Stimulated activated naive B cell treated with anti-CD40 and anti-IgM and Interleukin-4, amounts not matched to agents 10 μg/mL and 1 μg/mL and 100 μg/mL, for 72 hours (primary cell): ENCODE measurements at places on chromosomes 2 and 18.

GRCh38 chr18:2138552-2138951 is 432.8 kb downstream of the METTL4 start:
- H3K4me3 ChIP-seq, result no peak overlapping the region
- H3K27me3 ChIP-seq, result peaks cover 9% of the 10 kb centered on the region
- no peak overlapping the region for H3K27ac ChIP-seq
- H3K36me3 ChIP-seq, result no peaks in the 10 kb centered on the region

DNA sequence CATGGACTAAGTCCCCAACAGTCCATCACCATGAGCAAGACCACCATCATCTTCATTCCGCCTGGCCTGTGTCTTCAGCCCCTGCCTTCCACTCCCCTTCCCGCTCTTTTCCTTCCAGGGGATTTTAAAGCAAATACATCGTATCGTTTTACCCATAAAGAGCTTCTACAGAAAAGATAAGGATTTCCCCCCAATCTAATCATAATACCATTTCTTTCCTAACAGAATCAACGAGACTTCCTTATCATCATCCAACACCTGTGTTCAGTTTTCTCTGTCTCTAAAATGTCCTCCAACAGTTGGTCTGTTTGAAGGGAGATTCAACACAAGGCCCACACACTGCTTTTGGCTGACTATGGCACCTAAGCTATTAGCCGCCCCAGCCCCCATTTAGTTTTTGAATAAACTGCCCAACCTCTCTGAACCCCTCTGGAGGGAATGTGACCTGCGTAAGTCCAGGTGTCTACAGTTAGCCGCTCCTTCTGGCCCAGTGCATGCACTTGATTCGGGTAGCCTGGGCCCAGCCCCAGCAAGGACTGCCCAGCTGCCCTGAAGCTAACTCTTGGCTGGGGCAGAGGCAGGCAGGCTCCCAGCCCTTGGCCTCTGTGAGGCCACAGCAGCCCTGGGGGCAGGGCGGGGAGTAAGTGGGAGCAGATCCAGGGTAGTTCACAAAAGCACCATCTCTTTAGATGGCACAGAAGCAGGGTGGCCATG is 25.3 kb upstream of the SEMA4C start:
- H3K27ac ChIP-seq, result no peak overlapping the region
- no peak for DNase-seq
- peaks cover 8% of the 10 kb centered on the region for H3K4me1 ChIP-seq
- H3K4me3 ChIP-seq, result no peak overlapping the region
- H3K36me3 ChIP-seq, result no peaks in the 10 kb centered on the region

- no peaks in the 10 kb centered on the region for H3K4me1 ChIP-seq
- no peaks in the 10 kb centered on the region for H3K36me3 ChIP-seq
- H3K4me3 ChIP-seq, result no peak overlapping the region
- DNase-seq, result no peak
- H3K27me3 ChIP-seq, result no peaks in the 10 kb centered on the region
These were observed 385.4 kb upstream of the RND3 start for GRCh38 chr2:150872756-150873395.

DNA sequence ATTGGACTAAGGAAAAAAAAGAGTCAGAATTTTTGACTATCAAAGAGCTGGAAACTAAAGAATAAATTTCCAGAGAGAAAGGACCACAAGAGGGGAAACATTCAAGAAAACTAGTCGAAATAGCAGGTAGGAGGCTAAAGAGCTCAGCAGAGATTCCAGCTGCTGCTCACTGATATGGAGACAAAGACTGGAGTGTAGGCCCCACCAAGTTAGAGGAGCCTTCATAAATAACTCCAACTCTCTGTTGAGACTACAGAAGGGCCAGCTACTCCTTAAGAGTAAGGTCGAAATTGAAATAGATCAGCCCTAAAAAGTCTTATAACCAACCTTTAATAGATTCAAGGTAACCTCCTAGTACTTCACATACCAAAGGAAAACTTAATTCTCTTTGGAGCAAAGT is 31.1 kb downstream of the SS18 start:
- H3K27ac ChIP-seq, result no peak overlapping the region
- no peaks in the 10 kb centered on the region for H3K4me1 ChIP-seq
- no peak for DNase-seq
- H3K4me3 ChIP-seq, result no peak overlapping the region

- no peak overlapping the region for H3K27ac ChIP-seq
- H3K4me1 ChIP-seq, result peaks cover 25% of the 10 kb centered on the region
- no peak for DNase-seq
- H3K27me3 ChIP-seq, result peaks cover 14% of the 10 kb centered on the region
- peaks cover 8% of the 10 kb centered on the region for H3K36me3 ChIP-seq
These were observed 3.9 kb upstream of the ZNF532 start for GRCh38 chr18:58860747-58861231.

- H3K36me3 ChIP-seq, result no peaks in the 10 kb centered on the region
- H3K27me3 ChIP-seq, result peaks cover 8% of the 10 kb centered on the region
- DNase-seq, result no peak
- no peaks in the 10 kb centered on the region for H3K4me1 ChIP-seq
These were observed 9.5 kb upstream of the NGEF start for GRCh38 chr2:233022561-233022960.

DNA sequence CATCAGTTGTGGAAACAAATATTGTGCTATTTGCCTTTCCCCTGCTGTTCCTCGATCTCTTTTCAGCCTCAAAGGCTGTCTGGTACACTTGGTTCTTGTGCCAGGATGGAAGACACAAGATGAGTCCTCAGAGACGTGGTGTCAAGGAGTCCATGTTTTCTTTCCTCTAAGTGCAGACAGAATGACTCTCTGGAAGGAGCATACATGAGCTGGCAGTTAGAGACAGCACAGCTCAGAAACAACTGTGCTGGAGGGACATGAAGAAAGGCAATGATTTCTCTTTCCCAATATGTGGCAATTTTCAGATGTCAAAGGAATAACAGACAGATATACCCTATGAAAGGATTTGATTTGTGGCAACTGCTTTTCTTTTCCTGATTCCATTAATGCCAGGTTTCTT is 162.2 kb downstream of the AFF3 start:
- H3K4me1 ChIP-seq, result peaks cover 32% of the 10 kb centered on the region
- no peak for DNase-seq
- peaks cover 39% of the 10 kb centered on the region for H3K36me3 ChIP-seq
- no peaks in the 10 kb centered on the region for H3K27me3 ChIP-seq
- H3K27ac ChIP-seq, result no peak overlapping the region

DNA sequence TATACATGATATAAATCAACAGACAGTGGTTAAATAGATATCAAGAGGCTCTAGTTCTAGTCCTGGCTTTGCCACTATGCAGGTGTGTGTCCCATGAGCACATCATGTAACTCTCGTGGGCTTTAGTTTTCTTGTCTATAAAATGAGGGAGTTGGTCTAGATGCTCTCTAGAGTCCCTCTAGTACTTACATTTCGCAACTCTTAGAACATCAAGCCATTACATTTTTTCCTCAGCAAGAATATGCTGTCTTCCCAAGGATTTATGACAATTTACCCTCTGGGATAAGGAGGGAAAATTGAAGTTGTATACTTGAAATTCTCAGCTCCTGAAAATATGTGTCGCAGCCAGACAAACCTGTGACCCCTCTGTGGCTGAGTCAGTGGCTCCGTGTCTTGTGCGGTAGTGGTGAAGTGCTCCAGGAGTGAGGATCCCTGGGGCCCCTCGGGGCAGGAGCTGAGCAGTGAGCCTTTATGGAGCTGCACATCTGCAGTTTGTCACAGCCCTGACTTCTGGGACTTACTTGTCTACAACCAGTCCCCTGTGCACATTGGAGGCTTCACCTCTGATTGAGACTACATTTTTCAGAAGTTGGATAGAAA is 6.8 kb downstream of the PKP4 start:
- H3K36me3 ChIP-seq, result no peaks in the 10 kb centered on the region
- H3K4me3 ChIP-seq, result no peak overlapping the region
- peaks cover under 1% of the 10 kb centered on the region for H3K27me3 ChIP-seq
- H3K27ac ChIP-seq, result no peak overlapping the region

DNA sequence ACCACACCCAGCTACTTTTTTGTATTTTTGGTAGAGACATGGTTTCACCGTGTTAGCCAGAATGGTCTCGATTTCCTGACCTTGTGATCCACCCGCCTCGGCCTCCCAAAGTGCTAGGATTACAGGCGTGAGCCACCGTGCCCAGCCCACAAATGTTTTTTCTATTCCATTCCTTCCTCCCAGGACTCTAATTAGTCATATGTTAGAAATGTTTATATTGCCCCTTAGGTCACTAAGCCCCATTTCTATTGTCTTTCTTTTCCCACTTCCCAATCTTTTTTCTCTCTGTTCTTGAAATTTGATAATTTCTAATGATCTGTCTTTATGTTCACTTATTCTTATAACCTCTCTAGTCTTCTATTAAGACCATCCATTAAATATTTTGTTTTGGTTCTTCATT is 31.3 kb upstream of the CDCA7 start:
- peaks cover 8% of the 10 kb centered on the region for H3K27me3 ChIP-seq
- H3K36me3 ChIP-seq, result peaks cover 10% of the 10 kb centered on the region
- H3K4me3 ChIP-seq, result no peak overlapping the region
- DNase-seq, result no peak
- H3K27ac ChIP-seq, result no peak overlapping the region
- no peaks in the 10 kb centered on the region for H3K4me1 ChIP-seq

GRCh38 chr2:56534321-56534720 is 350.5 kb downstream of the CCDC85A start:
- H3K27me3 ChIP-seq, result no peaks in the 10 kb centered on the region
- no peak overlapping the region for H3K4me3 ChIP-seq
- no peak overlapping the region for H3K27ac ChIP-seq
- H3K4me1 ChIP-seq, result no peaks in the 10 kb centered on the region
- H3K36me3 ChIP-seq, result no peaks in the 10 kb centered on the region
- no peak for DNase-seq

DNA sequence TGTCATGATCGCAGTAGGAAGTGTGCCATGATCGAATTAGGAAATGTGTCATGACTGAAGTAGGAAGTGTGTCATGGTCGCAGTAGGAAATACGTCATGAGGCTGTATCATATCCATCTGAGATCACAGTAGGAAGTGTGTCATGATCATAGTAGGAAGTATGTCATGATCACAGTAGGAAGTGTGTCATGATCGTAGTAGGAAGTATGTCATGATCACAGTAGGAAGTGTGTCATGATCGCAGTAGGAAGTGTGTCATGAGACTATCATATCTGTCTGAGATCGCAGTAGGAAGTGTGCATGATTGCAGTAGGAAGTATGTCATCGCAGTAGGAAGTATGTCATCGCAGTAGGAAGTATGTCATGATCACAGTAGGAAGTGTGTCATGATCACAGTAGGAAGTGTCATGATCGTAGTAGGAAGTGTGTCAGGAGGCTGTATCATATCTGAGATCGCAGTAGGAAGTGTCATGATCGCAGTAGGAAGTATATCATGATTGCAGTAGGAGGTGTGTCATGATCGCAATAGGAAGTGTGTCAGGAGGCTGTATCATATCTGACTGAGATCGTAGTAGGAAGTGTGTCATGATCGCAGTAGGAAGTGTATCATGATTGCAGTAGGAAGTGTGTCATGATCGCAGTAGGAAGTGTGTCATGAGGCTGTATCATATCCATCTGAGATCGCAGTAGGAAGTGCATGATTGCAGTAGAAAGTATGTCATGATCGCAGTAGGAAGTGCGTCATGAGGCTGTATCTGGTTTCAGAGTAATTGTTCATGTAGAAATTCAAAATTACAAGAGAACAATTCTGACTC is 56.4 kb upstream of the NFATC1 start:
- no peaks in the 10 kb centered on the region for H3K27me3 ChIP-seq
- no peak for DNase-seq
- no peak overlapping the region for H3K27ac ChIP-seq
- H3K36me3 ChIP-seq, result peaks cover 64% of the 10 kb centered on the region

DNA sequence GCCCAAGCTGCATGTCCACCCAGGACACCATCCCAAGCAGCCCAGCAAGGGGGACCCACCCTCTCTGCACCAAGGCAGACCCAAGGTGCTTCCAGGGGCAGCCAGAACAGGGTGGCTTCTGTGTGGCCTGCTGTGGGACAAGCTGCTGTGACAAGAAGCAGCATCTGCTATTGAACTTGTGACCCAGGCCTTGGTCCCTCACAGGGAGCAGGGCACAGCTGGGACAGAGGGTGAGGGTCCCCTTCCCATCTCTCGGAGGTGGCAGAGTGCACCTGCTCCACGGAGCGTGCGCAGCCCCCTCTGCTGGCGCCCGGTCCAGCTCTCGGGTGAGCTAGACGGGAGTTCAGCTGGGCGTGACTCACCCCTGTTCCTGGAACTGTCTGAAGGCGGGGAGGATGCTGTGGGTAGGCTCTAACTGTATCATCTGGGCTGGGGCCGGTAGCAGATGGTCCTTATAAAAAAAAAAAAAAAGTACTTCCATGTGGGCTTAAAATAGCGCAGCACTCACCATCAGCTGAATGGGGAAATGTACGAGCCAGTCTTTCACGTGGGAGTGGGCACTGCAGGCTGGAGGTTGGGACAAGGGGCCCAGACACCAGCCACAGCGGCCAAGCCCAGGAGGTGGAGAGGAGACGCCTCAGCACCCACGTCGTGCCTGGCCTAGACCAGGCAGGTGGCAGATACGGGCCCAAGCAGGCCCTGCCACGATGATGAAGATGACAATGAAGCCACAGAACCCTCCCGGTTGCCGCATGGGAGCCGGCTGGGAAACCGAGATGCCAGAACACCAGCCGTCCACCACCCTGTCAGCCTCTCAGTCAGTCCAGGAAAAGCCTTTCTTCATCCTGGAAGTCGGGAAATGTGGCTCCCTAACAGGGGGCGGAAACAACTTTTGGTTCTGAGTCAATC is 136.8 kb upstream of the ID2 start:
- DNase-seq, result peak; percentile 90
- H3K27ac ChIP-seq, result peak overlapping the region; percentile 100
- peak overlapping the region; percentile 31 for H3K4me3 ChIP-seq
- peaks cover 60% of the 10 kb centered on the region for H3K4me1 ChIP-seq

GRCh38 chr2:143819190-143819735 is 690.0 kb downstream of the ARHGAP15 start:
- H3K27me3 ChIP-seq, result no peaks in the 10 kb centered on the region
- H3K4me3 ChIP-seq, result no peak overlapping the region
- H3K4me1 ChIP-seq, result peaks cover 24% of the 10 kb centered on the region

GRCh38 chr18:69616114-69616513 is 215.4 kb downstream of the DOK6 start:
- H3K36me3 ChIP-seq, result no peaks in the 10 kb centered on the region
- no peaks in the 10 kb centered on the region for H3K27me3 ChIP-seq
- H3K27ac ChIP-seq, result no peak overlapping the region
- H3K4me3 ChIP-seq, result no peak overlapping the region
- DNase-seq, result no peak

DNA sequence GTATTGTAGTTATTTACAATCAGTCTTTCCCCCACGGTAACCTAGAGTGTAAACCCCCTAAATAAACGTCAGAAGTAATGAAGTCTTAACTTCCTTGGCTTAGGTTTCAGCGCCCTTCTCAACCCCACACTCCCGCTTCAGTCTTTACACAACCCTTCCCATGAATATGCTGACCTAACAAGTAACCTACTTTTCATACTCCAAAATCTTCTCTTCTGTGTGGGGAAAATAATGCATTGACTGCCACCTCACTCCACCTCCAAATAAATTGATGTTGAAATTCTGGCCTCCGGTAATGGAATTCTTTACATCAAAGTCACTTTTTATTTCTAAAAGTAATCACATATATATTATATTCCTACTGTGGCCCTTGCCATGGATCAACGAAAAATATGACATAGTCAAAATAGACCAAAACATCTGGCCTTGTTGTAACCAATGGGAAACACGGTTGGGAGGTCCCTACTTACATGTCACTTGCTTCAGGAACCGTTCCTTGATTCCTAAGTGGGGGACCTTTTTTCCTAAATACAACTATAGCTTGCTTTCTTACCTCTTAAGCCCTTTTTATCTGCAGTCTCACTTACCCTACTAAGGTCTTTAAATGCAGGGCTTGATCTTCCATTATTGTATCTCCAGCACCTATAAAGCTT is 961 bp downstream of the GEN1 start:
- H3K27me3 ChIP-seq, result no peaks in the 10 kb centered on the region
- H3K4me3 ChIP-seq, result peak overlapping the region; percentile 96
- H3K36me3 ChIP-seq, result peaks cover 2% of the 10 kb centered on the region
- no peak for DNase-seq
- peaks cover 25% of the 10 kb centered on the region for H3K4me1 ChIP-seq
